ENCODE measurements at places on chromosomes 4 and X.

GRCh38 chr4:42871671-42872290 is 20.7 kb upstream of the GRXCR1 start:
- DNase-seq, result no peak

DNA sequence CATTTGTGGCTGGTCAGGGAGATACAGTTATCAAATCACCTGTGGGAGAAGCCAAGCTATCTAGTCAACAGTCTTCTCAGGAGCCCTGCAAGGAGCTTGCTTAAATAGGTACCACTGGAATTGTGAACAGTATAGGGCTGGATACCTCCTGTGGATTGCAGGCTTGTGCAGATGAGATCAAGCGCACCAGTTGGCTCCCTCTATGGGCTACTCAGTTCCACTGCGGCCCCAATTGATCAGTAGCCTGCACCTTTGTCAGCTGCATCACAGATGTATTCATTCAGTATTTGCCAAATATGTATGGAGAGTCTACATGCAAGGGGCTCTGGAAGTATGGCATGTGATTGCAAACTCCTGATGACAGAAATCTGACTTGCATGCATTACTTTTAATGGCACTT is 28.6 kb downstream of the TEX13A start:
- no peak for DNase-seq

- DNase-seq, result no peak
Measured at GRCh38 chr4:6806924-6807626, 24.5 kb downstream of the KIAA0232 start.

- no peak for DNase-seq
Measured at GRCh38 chr4:118850488-118851173, 14.7 kb upstream of the SEC24D start.

DNA sequence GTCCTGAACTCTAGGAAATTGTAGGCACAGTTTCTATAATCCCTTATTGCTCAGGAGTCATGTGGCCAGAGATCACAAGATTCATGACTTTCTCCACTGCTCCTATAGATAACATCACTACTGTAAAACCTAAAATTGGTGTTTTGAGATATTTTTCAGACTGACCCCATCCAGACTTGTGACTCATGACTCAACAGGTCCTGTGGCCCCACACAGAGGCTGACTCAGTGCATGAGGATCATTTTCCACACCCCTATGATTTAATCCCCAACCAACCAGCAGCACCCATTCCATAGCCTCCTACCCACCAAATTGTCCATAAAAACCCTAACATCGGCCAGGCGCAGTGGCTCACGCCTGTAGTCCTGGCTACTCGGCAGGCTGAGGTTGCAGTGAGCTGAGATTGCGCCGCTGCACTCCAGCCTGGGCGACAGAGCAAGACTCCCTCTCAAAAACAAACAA is 13.2 kb upstream of the XIAP start:
- no peak for DNase-seq

- no peak for DNase-seq
Measured at GRCh38 chr4:77073981-77074380, 1.8 kb downstream of the CCNI start.

GRCh38 chr4:138609943-138610350 is 367.8 kb upstream of the SLC7A11 start:
- DNase-seq, result no peak

- no peak for DNase-seq
Measured at GRCh38 chr4:98466868-98467599, 191.4 kb downstream of the TSPAN5 start.

GRCh38 chrX:45479196-45479834 is 278.6 kb upstream of the DIPK2B start:
- no peak for DNase-seq

GRCh38 chrX:39487166-39487968 is 610.4 kb downstream of the BCOR start:
- DNase-seq, result no peak

GRCh38 chr4:22202975-22203710 is 254.6 kb upstream of the KCNIP4 start:
- no peak for DNase-seq

DNA sequence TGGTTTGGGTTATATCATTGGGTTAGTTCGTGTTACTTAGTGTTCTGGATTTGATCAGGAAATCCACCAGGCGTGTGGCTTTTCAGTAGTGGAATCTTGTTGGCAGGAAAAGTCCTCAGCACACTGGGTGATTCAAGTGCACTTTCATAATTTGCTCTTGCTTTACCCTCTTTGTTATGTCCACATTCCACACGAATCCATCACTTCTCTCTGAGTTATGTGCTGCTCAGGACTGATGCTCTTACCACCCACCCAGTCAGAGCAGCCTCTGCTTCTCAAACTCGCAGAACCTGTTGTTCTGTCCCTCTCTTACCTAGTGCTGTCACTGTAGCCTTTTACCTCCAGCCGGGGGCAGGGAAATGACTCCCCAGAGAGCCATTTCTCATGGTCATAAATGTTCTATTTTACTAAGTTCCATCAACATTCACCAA is 37.2 kb upstream of the SCRG1 start:
- no peak for DNase-seq

GRCh38 chrX:1274786-1275185 is 6.2 kb downstream of the CSF2RA start:
- no peak for DNase-seq

DNA sequence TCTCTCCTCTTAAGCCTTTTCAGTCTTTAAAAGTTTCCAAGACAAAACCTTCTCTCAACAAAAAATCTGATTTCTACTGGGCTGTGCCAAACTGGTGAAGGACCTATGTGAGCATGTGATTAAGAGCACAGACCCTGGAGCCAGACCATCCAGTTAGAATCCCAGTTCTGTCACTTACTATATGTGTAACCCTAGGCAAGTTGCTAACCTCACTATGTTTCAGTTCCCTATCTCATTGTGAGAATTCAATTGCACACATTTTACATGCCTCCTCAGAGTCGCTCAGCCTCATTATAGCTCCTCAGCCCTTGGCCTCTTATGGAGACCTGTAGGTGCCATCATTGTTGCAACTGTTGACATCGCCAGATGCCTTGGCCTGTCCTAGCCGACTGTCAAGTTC is 54.1 kb upstream of the VEGFD start:
- DNase-seq, result no peak

DNA sequence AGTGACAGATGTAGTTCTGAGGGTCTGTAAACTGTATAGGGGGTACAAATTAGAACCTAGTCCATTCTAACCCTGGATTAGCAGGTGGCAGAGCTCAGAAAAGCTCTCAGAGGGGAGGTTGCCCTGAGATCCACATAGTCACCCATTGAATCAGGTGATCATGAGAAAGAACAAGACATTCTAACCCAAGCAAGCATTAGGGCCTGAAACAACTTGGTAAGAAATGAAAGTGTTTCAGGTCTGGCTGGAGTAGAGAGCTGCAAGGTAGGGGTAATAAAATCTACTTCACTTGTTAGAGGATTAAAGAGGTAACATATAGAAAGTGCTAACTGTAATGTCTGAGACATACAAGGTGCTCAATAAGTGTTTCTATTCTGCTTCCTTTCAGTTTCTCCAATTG is 8.8 kb upstream of the BMP2K start:
- DNase-seq, result no peak

GRCh38 chr4:100641336-100641735 is 123.5 kb upstream of the EMCN start:
- no peak for DNase-seq

DNA sequence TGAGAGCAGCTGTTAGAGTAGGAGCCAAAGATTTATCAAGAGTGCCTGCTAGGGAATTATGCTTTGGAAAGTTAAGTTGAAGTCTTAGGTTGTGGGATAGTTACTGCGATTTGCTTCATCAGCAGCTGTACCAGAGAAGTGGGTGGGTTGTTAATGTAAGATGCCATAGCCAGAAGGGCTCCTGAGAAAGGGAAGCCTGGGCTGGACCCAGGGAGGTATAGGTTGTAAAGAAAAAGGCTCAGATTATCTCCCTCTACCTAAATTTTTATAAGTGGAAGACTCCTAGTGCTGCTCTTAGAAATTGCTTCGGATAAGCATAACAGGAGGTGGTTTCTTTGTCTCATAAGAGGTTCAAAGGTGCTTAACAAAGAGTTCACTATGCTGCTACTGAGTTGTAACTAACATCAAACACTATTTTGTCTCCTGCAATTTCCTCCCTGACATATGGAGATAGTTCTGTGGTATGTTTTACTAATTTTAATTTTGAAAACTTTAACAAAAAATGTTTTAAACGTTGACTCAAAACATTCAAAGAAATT is 356.9 kb downstream of the DTHD1 start:
- no peak for DNase-seq

DNA sequence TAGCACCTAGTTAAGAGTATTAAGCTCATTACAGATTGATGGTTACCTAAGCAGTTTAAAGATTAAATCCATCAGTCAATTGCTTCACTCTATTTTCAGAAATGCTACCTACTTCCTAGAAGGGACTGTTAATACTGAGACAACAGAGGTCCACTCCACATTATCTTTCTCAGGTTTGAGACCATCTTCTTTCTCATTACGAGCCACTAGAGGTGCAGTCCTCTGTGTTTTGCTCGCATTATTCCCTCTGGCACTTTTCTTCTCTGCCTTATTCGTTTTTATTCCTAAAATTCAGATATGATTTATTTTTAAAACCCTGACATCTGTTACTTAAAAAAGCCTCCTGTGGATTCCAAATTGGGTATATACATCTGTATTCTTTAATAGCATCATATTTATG is 459.1 kb downstream of the FSTL5 start:
- DNase-seq, result no peak

- DNase-seq, result peak; percentile 2
Measured at GRCh38 chrX:51893931-51894696, 691 bp downstream of the MAGED1 start.

DNA sequence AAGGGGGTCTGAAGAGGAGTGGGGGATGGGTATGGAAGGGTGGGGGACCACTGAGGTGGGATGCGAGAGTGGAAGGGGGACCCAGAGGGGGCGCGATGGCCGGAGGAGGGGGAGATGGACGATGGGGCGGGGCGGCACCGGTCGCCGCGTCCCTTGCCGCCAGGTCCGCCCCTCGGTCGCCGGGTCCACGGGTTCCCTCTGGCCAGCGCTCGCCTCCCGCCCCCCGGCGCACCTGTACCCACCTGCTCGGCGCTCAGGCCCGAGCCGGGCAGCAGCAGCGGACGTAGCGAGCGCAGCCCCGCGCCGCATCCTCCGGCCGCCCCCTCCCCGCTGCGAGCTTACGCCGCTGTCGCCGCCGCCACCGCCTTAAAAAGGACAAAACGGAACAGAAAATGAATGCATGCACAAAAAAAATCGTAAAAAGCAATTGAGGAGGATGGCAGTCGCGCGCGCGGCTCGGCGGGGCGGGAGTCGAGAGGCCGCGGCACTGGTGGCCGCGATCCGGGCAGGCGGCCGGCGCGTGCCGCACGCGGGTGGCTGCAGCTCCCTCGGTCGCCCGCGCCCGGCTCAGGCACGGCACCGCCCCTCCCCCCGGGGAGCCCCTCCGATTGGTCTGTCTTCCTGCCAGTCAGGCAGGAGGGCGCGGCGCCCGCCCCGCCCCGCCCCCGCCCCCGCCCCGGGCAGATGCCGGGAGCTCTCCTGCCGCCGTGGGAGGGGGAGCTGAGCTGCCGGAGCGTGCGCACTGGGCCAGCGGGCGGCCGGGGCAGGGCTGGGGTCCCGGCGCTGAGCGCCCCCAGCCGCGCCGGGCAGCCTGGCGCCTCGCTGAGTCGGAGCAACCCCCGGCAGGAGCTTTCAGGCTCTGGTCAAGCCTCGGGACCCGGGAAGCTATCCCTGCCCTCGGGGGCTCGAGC is at the start of gene JAKMIP1:
Gene JAKMIP1, minus strand, starts transcription at position 539 of the 911 bp plus-strand sequence. CDS start 87,699 bp downstream, outside the sequence.
- DNase-seq, result peak; percentile 31

GRCh38 chrX:153181822-153182221 is 2.7 kb downstream of the MAGEA1 start:
- DNase-seq, result no peak

GRCh38 chrX:14022019-14022418 is 7.7 kb downstream of the GEMIN8 start:
- DNase-seq, result no peak

DNA sequence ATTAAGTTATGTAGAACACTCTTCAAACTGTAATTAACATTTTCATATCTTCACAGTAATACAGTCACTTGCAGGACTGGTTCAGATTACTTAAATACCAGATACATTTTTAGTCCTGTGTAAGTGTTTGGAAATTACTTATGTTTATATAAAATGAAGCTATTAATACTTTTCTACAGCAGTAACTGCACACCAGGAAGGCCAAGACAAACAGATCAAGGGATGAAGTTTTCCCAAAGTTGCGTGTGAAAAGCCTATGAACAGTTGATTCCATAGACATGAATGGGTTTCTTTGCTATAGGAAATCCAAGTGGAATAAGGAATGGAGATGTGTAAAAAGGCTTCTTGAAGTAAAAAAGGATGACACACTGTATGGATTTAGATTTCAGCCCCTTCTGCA is 28.9 kb upstream of the DRP2 start:
- no peak for DNase-seq

GRCh38 chr4:109184491-109184961 is 117.9 kb downstream of the COL25A1 start:
- DNase-seq, result no peak

- DNase-seq, result no peak
Measured at GRCh38 chr4:139553751-139554641, 2.0 kb downstream of the SETD7 start.

DNA sequence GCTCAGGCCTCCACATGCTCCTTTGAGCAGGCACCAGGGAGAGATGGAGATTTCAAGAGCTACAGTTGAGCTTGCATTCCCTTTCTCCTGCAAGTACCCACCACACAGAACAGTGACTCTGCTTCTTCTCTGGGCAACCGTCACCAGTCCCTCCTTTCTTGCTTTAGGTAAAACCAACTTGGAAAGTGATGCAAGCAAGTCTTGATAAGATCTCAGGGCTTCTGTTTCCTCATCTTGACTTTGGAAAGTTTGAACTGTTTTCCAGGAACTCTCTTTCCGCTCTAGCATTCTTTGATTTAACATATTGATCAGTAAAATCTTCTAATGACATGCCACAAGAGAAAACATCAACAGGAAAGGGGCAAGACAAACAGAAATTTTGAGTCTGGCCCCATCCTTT is 73.7 kb downstream of the USP46 start:
- DNase-seq, result no peak

DNA sequence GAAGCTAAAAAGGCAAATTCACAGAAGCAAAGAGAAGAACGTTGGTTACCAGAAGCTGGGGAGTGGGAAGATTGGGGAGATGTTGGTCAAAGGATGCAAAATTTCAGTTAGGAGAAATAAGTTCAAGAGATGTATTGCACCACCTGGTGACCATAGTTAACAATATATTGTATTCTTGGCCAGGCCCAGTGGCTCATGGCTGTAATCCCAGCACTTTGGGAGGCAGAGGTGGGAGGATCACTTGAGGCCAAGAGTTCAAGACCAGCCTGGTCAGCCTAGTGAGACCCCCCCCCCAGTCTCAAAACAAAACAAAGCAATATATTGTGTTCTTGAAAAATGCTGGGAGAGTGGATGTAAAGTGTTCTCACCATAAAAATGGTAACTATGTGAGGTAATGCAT is 67.9 kb downstream of the TAB3 start:
- no peak for DNase-seq
